Epithelial cell of proximal tubule (primary cell): ENCODE measurements at places on chromosomes 1 and 21. TPM values are rescaled to one million over a fixed set of nuclear protein-coding genes. Genes with fewer than 3 reads are reported as not detected.

- DNase-seq = peak; percentile 56
These were observed 57.9 kb upstream of the ENAH start for GRCh38 chr1:225710804-225711203.

DNA sequence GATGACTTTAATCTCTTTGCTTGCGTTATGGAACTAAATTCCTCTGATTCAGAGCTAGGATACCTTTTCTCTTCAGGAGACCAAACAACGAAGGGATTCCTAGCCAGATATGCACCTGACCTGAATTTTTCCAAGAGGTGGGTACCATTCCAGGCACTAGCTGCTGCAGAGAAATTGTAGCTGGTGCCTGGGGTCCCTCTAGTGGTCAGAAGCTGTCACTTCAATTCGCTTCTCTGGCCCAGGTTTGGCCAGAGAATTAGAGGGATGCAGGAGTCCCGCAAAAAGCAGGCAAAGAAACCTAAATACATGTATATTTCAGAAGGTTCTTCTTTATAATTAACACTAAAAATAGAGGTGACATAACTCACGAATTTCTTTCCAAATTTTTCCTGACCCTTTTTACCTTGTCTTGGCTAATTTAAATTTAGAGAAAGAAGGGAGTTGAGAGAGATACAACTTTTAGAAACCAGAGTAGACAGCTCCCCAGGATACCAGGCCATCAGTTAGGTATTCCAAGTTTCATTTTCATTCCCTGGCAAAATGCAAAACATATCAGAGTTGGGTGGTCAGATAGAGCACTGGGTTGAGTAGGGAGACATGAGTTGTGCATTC lies 9.6 kb downstream of the ACKR1 start:
- no peak for DNase-seq

Gene SNX7
- 31.8 and 54.0 TPM in 2 replicates for total RNA-seq

DNA sequence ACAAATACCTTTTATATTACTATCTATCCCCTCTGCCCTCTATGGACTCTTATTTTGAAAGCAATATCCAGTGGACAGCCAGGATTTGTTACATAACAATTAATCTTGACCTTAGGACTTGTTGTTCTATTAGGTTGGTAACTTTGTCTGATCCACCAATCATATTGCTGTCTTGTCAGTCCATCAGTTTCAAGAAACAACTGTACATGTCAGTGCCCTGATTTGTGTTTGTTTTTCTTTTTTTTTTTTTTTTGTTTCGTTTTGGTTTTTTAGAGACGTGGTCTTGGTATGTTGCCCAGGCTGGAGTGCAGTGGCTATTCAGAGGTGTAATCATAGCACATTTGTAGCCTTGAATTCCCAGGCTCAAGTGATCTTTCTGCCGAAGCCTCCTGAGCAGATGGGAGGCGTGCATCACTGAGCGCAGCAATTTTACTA lies 1.5 kb upstream of the SCP2 start:
- peak; percentile 57 for DNase-seq

Gene LHX8
- total RNA-seq = not detected in 2 replicates
